ENCODE measurements at places on chromosomes 6 and 20.

DNA sequence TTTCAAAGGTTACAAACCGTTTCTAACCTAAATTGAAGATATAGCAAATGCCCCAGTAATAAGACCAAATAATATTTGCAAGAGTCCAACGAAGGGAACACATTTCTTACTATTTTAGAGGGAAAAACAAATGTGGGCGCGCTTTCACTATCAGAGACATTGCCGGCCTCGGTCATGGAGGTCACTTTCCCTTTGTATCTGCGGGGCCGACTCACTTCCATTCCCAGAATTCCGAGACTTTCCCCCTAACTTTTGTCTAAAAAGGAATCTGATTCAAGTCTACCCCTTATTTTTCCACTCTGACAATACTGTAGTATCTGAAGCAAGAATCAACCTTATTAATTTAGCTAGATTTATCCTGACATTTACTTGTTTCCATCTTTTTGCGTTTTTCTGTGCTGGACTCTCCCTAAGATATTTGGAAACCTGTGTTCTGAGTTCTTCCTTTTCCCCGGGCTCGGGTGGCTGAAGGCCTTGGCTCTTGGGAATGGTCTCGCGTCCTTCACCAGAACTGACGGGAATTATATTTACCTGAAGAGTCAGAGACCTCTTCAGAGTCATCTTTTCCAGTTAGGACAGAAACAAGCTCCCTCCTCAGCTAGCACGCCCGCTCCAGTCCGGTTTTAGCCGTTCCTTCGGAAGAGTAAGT, 71.8 kb upstream of the ZNF184 start:
- peak; percentile 50 for DNase-seq

DNA sequence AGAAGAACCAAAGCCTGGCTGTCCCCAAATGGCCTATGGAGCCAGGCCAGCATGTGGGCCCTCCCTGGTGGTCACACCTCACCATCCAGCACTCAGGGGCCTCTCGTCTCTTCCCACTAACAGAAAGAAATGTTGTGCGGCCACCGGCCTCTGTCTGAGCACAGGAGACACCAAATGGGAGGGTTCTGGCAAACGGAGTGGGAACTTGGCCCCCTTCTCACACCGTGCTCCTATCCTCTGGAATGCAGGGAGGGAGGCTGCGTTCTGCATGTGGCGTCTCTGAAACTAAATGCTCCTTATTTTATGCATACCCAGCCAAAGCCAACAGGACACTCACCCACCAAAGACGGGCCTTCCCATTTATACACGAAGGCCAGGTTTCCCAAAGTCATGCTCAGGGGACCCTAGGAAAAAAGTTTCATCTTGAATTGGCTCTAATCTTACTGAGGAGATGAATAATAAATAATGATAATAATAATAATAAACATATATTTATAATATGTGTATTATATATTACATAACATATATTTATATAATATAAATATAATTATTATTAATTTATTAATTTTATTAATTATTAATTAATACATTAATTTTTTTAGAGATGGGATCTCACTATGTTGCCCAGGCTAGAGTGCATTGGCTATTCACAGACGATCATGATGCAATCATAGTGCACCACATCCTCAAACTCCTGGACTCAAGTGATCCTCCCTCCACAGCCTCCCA, 102.4 kb downstream of the FOXF2 start:
- no peak for DNase-seq

DNA sequence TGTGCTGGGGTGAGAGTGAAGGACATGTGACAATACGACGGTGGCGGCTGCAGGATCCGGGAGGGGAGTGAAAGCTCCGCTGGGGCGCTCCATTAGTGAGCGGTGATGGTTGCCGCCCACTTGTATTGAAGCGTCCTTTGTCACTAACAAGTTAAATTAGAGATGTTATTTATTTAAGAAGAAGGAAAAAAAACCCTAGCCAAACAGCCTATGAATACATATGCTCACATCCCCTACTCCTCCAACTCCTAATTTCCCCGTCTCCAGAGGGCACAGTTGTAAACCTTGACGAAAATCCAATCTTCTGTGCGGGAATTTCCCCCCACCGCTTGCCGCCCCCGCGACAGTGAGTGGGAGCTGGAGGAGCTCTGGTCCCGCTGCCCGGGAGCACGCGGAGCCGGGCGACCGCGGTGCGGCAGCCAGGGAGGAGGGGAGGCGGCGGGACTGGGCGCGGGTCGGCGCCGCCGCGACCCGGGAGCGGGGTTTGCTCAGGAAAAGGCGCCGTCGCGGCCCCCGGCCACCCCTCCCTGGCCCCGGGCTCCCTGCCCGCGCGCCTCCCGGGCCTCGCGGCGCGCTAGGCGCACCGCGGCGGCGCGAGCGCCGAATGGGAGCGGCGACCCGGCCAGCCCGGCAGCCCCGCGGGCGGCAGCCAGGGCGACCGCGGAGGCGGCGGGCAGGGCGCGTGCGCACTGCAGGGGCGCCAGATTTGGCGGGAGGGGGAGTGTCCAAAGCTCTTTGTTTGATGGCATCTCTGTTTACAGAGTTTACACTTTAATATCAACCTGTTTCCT, at the start of gene MYB:
MYB (plus strand) TSS at position 767 of the 791 bp plus-strand sequence. CDS start 206 bp downstream, outside the sequence.
- peak; percentile 78 for DNase-seq

DNA sequence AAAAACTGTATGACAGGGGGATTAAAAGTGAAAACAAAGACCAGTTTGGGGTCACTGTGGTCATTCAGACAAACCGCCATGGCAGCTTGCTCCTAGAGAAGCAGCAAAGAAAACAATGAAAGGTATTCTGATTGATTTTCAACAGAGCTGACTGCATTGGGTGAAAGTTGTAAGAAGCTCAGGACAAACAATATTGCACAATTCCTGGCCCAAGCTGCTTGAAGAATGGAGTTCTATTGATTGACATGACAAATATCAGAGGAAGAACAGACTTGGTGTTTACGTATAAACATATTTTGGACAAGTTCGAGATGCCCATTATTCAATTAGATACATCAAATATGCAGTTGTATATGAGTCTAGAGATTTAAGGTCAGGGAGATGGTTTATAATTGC, 62.0 kb downstream of the TRIM38 start:
- DNase-seq = no peak

- DNase-seq = no peak
These were observed 8.8 kb upstream of the BPHL start for GRCh38 chr6:3109761-3110160.

DNA sequence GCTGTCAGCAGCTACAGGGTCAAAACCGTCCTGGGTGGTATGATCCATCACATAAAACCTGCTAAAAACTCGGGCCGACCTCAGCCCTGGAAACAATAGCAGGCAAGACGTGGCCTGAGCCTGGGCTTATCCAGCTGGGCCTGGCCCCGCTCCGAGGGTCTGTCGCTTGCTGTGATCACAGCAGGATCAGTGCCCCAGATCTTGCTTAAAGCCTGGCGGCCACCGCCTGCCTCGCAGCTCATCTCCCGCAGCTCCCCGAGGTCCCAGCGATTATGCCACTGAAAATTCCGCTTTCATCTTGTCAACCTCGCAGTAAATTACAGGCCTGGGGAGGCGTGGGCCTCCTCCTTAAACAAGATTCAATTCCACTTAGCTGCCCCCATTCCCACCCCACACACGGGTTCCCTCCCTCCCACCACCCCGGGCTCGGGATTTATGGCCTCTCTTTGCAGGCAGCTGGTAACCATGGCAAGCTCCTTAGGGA, 40.1 kb downstream of the CDH22 start:
- DNase-seq = no peak

DNA sequence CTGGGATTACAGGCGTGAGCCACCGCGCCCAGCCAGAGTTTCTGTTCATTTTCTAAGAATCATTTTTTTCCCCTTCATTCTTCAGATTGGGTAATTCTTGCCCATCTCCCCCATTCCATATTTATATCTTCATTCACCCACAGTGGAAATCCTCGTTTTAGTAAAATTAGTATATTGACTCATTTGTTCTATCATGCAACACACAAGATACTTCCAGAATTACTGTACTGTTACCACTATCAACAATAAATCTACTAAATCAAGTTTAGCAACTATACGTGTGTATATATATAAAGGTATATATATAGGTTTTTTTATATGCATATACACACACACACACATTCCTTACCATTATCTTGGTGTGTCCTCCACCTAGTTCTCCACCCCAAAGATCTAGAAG, 41.2 kb upstream of the KCNG1 start:
- DNase-seq = no peak

GRCh38 chr6:83198486-83199172, 5.5 kb downstream of the RWDD2A start:
- DNase-seq = peak; percentile 86

GRCh38 chr6:116059713-116060571, 749 bp downstream of the FRK start:
- DNase-seq = no peak

DNA sequence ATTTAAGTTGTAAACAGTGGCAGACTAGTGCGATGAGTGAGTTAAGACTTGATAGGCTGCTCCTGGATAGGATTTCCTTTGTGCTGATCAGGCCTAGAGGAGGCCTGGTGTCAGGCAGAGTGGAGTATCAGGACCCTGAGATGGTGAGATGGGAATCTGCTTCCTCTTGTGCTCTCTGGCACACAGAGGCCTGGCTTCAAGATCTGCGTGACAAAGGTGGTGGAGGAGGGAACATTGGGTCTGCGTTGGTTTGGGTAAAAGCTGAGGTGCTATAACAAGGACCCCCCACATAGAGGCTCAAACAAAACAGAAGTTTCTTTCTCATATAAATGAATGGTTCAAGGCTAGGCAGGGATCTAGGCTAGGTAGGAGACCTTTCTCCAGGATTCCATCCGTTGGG, 20.3 kb downstream of the SCAND1 start:
- DNase-seq = no peak

DNA sequence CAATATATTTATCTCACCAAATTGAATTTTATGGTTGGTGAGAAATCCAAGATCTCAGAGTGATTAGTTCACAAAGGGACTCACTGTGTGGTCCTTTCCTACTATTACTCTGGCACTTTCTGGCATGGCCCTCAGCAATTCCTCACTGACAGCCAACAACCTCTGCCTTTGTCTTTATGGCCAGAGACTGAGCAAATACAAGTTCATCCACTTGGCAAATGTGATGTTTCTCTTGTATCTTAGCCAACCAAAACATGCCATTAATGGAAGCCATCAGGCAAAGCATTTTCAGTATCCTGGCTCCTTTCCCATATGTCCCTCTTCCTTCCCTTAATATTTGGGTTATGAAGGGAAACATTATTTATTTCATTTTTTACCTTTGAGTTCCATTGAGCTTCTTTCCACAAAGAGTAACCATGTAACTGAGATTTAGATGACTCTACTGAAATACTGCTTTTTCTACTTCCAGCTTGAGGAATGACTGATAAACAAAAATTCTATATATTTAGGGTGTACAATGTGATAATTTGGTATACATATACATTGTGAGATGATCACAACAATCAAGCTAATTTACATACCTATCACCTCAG, 30.8 kb upstream of the SMLR1 start:
- DNase-seq = no peak

DNA sequence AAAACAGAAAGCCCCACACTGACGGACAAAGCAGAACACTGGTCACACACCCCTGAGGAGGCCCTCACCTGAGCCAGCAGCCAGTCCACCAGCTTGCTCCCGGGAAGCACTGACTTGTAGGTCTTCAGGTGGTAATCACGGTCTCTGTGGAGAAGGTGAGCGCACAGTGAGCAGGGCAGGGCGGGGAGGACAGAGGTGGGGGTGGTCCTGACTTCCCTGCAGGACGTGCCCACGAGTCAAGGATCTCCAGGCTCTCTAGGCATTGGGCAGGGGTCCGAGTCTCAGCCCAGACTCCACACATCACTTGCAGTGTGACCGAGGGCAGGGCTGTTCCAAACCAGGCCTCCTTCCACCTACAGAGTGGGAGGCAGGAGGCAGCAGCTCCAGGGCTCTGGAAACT, 151.7 kb downstream of the PREX1 start:
- DNase-seq = no peak

DNA sequence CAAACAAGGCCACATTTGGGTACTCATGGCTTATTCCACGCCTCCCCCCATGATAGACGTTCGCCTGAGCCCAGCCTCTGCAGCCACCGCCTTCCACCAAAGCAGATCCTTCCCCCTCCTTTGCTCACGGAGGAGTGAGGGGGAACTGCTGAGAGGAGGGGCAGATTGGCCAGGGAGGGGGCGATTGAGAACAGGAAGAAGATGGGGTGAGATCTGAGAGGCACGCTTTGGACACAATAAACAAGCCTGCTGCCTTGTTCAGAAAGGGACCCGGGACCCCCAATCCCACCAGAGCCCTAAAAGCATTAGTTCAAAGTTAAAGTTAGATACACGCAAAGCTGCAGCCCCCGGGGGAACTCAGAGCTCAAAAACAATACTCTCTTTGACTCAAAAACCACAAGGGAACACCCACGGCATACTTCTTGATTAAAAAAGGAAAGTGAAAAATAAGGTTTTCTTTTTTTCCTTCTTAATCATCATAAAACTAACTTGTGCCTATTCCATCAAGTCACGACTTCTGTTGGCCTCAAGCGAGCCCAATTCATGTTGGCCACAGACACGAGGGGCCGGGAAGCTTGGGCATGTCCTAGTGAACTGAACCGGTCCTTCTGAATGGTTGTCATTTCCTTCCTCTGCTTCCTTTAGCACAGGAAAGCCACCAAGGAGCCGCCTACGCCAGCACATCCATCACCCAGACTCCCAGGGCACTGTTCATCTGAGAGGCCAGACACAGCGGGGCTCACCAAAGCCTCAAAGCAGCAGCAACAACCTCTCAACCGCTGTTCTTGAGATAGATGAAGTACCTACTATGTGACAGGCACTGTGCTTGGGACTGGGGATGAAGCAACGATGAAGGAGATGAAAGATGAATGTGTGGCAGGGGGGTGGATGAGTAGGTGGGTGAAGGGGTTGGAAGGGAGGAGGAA, 44.7 kb downstream of the NFATC2 start:
- DNase-seq = no peak

GRCh38 chr6:84791927-84792326, 27.5 kb upstream of the TBX18 start:
- no peak for DNase-seq

DNA sequence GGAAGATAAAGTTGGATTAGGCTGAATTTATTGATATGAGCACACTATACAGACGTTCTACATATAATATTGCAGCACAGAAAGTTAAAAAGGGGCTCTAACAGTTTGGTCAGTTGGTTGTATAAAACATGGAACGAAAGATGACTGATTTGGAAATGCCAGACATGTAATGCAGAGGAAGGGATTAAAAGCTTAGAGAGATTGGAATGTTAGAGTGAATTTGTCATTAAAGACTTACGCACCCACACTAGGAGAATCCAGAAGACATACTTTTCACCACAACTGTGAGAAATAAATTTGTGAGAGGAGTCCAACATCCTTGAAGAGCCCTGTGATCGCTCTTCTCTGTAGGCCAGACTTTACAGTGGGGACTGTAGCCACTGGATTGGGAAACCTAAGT, 134.7 kb downstream of the GPR63 start:
- no peak for DNase-seq

DNA sequence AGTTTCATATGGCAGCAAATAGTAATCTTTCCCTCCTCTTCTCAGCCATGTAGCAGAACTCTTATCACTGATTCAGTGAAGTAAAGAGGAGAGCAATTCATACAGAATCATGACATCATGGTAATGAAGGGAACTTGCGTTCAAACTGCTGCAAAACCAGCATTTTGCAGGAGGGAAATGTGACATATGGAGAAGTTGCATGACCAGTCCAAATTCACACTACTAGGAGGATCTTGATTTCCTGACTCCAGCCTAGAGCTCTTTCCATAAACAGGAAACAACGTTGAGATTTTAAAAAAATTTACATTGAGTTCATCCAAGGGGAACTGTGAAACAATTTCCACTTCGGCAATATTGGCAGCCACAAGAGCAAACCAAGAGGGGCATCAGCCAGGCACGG, 63.8 kb downstream of the MBOAT1 start:
- no peak for DNase-seq

GRCh38 chr6:3013486-3013885, 13.8 kb downstream of the NQO2 start:
- DNase-seq = peak; percentile 86
